ENCODE measurements at places on chromosomes 2 and 18. TPM values are rescaled to one million over a fixed set of nuclear protein-coding genes. Genes with fewer than 3 reads are reported as not detected.
A peak's percentile ranks its signal among the peaks of the same experiment; 100 is the strongest.

DNA sequence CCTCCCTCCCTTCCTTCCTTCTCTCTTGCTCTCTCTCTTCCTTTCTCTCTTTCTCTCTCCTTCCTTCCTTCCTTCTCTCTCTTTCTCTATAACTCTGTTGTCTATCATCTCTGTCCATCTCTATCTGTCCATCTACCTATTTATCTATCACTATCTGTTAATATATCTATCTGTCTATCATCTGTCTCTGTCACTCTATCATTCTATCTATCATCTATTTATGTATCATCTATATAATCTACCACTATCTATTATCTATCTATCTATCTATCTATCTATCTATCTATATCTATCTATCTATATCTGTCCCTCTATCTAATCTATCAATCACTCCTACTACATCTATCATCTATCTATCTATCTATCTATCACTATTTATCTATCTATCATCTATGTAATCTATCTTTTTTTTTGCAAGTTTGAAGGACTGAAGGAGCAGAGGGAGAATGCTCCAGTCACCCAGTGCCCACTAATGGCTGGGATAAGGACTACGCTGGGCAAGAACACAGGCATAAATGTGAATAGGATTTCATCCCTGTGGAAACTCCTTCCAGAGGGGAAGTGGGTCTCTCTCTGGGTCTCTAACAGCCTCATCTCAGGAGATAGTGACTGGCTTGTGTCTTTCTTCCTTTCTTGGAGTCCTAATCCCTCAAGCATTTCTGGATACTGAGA lies 427.0 kb downstream of the LPIN1 start:
- no peak overlapping the region for H3K27ac ChIP-seq
- H3K36me3 ChIP-seq = no peaks in the 10 kb centered on the region
- no peak overlapping the region for H3K4me3 ChIP-seq
- no peaks in the 10 kb centered on the region for H3K27me3 ChIP-seq

DNA sequence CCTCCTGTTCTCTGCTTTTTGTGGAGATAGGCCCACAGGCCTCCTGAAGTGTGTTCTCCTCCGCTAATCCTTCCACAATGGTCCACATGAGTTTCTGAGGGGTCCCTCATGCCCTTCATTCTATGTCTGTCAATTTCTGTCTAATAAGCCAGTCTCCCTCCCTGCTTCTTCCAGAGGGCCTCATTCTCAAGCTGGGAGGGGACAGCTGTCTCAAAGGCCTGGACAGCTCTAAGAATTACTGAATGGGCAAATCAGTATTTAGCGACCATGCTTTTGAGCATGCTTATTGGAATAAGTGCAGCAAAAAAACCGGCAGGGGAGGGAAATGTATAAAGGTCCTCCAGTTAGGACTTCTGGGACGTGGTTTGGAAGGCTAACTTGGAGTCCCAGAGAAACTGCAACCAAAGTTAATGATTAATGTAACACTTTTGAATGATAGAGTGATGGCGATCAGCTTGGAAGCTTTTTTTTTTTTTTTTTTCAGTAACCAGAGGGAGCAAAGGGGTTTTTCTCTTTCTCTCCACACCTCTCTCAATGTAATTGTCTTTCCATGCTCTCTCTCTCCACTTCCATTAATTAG lies 890.7 kb upstream of the POU3F3 start:
- no peaks in the 10 kb centered on the region for H3K4me1 ChIP-seq
- H3K27me3 ChIP-seq = no peaks in the 10 kb centered on the region
- no peak for DNase-seq

DNA sequence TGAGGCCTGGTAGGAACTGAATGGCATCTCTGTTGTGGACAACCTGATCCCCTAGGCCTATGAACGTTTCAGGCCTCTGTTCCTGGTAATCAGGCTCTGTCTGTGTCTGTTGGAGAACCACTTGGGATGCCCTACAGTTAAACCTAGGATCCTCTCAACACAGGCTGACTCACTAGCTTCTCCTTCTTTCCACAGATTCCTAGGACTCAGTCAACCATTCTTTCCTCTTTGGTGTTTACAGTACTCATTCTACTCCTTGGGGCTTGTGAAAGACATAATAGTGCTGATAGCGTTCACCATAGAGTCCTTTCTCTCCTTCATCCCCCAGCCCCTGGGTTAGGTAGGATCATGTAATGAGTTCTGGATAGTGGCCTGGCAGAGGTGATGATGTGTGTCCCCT lies 544.3 kb downstream of the METTL4 start:
- H3K4me1 ChIP-seq = peaks cover 9% of the 10 kb centered on the region
- no peak overlapping the region for H3K4me3 ChIP-seq
- H3K36me3 ChIP-seq = no peaks in the 10 kb centered on the region
- DNase-seq = no peak
- H3K27me3 ChIP-seq = no peaks in the 10 kb centered on the region

DNA sequence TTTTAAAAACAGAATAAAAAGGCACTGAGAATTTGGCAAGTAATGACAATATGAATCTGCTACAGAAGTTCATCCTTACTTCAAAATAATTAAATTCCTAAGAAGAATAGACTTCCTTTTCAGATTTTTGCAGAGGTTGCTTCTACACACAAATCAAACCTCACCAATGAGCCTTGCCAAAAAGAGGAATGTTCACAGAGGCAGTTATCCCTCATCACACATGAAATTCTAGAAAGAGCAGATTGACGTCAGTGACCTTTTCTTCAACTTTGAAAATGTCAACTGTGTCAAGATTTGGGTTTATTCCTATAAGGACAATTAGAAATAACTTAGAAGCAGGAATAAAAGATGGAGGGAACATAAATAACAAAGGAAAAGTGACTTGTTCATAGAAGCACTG lies 64.6 kb downstream of the MBD2 start:
- no peak for DNase-seq
- H3K27ac ChIP-seq = no peak overlapping the region
- H3K27me3 ChIP-seq = no peaks in the 10 kb centered on the region
- H3K36me3 ChIP-seq = no peaks in the 10 kb centered on the region
- peaks cover 6% of the 10 kb centered on the region for H3K4me1 ChIP-seq

GRCh38 chr18:657311-658000 lies at the start of gene TYMS:
TYMS (plus strand) TSS chr18:657653; CDS start chr18:657743, 90 bp downstream.
- H3K36me3 ChIP-seq = peaks cover 17% of the 10 kb centered on the region
- peaks cover 9% of the 10 kb centered on the region for H3K4me1 ChIP-seq
- peak within 1 kb of the TSS; percentile 73 for H3K27ac ChIP-seq
- DNase-seq = peak; percentile 86
- no peaks in the 10 kb centered on the region for H3K27me3 ChIP-seq

- H3K27ac ChIP-seq = no peak overlapping the region
- H3K4me1 ChIP-seq = no peaks in the 10 kb centered on the region
- no peak for DNase-seq
- H3K4me3 ChIP-seq = no peak overlapping the region
- no peaks in the 10 kb centered on the region for H3K36me3 ChIP-seq
These were observed 205.8 kb downstream of the ZNF385B start for GRCh38 chr2:179655627-179656026.

GRCh38 chr2:231104115-231104713 lies 20.6 kb downstream of the HTR2B start:
- H3K4me3 ChIP-seq = no peak overlapping the region
- peak; percentile 61 for DNase-seq
- no peaks in the 10 kb centered on the region for H3K36me3 ChIP-seq
- no peaks in the 10 kb centered on the region for H3K27me3 ChIP-seq
- H3K4me1 ChIP-seq = no peaks in the 10 kb centered on the region

The SGPP2 gene
- 0.34 TPM for total RNA-seq

DNA sequence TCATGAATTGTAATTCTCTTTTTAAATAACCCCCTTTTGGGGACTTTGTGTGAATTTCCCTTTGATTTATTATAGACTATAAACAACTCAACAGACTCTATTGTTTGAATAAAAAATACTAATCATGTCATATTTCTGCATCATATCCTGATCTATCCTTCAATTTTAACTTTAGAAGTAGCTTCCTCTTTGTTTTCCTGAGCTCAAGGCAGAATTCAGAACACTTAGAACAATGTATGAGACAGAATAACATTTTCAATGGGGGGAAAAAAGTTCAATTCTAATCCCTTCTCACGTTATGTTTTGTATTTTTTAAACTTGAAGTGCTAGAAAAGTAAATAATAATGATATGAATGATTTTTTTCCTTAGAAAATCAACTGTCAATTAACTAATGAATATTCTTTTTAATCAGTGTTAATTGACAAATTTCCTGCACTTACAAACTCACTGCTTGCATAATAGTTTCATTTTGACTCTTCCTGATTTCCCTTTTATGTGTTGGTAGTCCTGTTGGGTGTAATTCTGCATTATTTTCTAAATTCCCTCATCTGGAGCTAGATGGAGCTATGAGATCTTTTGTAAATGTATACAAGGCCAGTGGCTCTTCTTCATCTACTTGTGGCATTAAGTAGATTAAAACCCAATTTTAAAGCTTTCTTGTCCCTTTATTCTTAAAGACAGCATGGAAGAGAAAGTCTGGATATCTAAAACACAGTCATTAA lies 326.1 kb downstream of the PARD3B start:
- H3K4me3 ChIP-seq = no peak overlapping the region
- no peaks in the 10 kb centered on the region for H3K27me3 ChIP-seq
- H3K27ac ChIP-seq = no peak overlapping the region
- peak; percentile 28 for DNase-seq
- H3K4me1 ChIP-seq = no peaks in the 10 kb centered on the region

DNA sequence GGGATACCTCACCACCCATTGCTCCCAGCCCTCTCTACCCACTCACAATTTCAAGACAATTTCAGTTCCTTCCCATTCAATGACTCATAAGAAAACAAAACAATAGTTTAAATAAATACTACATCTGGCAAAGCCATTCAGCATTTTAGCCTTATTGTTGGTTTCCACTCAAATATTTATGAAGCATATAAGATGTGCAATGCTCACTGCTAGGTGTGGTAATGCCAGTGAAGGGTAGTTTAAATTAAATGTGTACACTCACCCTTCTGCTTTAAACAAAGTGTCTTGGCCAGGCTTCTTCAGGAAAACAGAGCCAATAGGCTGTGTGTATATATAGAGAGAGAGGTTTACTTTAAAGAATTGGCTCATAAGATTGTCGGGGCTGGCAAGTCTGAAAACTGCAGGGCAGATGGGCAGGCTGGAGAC lies 37.0 kb downstream of the INO80C start:
- no peaks in the 10 kb centered on the region for H3K27me3 ChIP-seq
- H3K4me3 ChIP-seq = no peak overlapping the region
- H3K4me1 ChIP-seq = no peaks in the 10 kb centered on the region
- no peak overlapping the region for H3K27ac ChIP-seq
- DNase-seq = no peak

The RGPD6 gene
- total RNA-seq = 54.8 TPM

The BMP10 gene
- total RNA-seq = not detected

The POTEE gene
- 6.5 TPM for total RNA-seq

The CHRNG gene
- total RNA-seq = not detected

- peaks cover 22% of the 10 kb centered on the region for H3K4me1 ChIP-seq
- no peak overlapping the region for H3K4me3 ChIP-seq
- H3K27me3 ChIP-seq = peaks cover 11% of the 10 kb centered on the region
- no peaks in the 10 kb centered on the region for H3K36me3 ChIP-seq
These were observed 4.1 kb downstream of the SPATS2L start for GRCh38 chr2:200310545-200310971.

GRCh38 chr2:46050027-46050426 lies 247.2 kb upstream of the EPAS1 start:
- no peak for DNase-seq
- H3K4me1 ChIP-seq = no peaks in the 10 kb centered on the region
- no peak overlapping the region for H3K4me3 ChIP-seq
- H3K27me3 ChIP-seq = no peaks in the 10 kb centered on the region
- no peaks in the 10 kb centered on the region for H3K36me3 ChIP-seq

- H3K36me3 ChIP-seq = no peaks in the 10 kb centered on the region
- no peak overlapping the region for H3K4me3 ChIP-seq
- H3K4me1 ChIP-seq = peaks cover 12% of the 10 kb centered on the region
- no peak for DNase-seq
These were observed 22.8 kb downstream of the SNORC start for GRCh38 chr2:232892843-232893242.

The TEX44 gene
- total RNA-seq = not detected

- H3K27ac ChIP-seq = no peak overlapping the region
- no peaks in the 10 kb centered on the region for H3K27me3 ChIP-seq
- no peaks in the 10 kb centered on the region for H3K36me3 ChIP-seq
- H3K4me1 ChIP-seq = no peaks in the 10 kb centered on the region
These were observed 20.9 kb downstream of the OXER1 start for GRCh38 chr2:42742740-42743658.

DNA sequence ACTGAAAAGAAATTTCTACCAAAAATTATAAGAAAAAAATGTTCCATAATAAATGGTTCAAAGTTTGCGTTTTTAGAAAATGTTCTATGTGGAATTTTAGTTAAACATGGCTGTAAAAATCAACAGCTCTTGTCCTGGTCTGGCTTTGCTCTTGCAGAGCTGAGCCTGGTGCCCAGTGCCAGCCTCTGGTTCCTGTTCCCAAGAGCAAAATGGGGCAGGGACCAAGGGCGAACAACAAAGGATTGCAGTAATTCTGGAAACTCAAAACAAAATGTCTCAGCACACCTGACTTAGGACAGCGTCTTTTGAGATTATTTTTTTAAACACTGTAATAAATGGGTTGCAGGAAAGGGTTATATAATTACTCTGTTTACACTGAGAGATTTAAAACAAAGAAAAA lies 174.7 kb downstream of the ANAPC1 start:
- H3K36me3 ChIP-seq = no peaks in the 10 kb centered on the region
- DNase-seq = no peak
- H3K27ac ChIP-seq = no peak overlapping the region
- no peak overlapping the region for H3K4me3 ChIP-seq
- H3K4me1 ChIP-seq = peaks cover 52% of the 10 kb centered on the region

The TEX51 gene
- total RNA-seq = not detected

GRCh38 chr18:57951999-57952774 lies 91.8 kb upstream of the NEDD4L start:
- no peak overlapping the region for H3K27ac ChIP-seq
- H3K4me3 ChIP-seq = no peak overlapping the region
- no peaks in the 10 kb centered on the region for H3K36me3 ChIP-seq
- no peaks in the 10 kb centered on the region for H3K27me3 ChIP-seq
- DNase-seq = no peak

The SERPINB3 gene
- total RNA-seq = not detected

The OXER1 gene
- 0.88 TPM for total RNA-seq

The ANKRD62 gene
- 0.15 TPM for total RNA-seq

DNA sequence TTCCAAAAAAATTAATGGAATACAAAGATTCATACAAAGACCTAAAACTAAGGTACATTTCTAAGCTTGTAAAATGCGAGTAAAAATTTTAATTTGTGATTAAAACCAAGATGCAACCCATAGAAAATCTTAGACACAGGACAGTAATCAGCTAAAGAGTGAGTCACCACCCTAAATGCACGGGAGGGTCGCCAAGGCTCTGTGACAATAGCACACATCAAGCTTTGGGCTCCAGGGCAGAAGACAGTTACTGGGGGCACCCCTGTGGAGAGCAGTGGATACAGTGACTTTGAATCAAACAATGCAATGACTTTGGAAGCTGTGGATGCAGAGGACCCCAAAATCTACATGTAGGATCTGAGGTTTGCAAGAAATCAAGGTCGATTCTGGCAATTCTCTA lies 7.5 kb downstream of the FLACC1 start:
- no peak overlapping the region for H3K27ac ChIP-seq
- H3K36me3 ChIP-seq = no peaks in the 10 kb centered on the region
- DNase-seq = no peak
- no peak overlapping the region for H3K4me3 ChIP-seq
- H3K27me3 ChIP-seq = no peaks in the 10 kb centered on the region

GRCh38 chr2:5057891-5058351 lies 634.3 kb upstream of the SOX11 start:
- H3K27me3 ChIP-seq = no peaks in the 10 kb centered on the region
- H3K4me3 ChIP-seq = no peak overlapping the region
- H3K27ac ChIP-seq = no peak overlapping the region
- no peak for DNase-seq
